ENCODE measurements at places on chromosomes 5 and 9. TPM values are rescaled to one million over a fixed set of nuclear protein-coding genes. Genes with fewer than 3 reads are reported as not detected.

The PCDHB11 gene
- 0.14 TPM for polyA plus RNA-seq

The LCN2 gene
- polyA plus RNA-seq, result 17.5 TPM

The AFAP1L1 gene
- polyA plus RNA-seq, result 4.8 TPM

The LIFR gene
- 6.8 TPM for polyA plus RNA-seq

The NR4A3 gene
- 1.8 TPM for polyA plus RNA-seq

The KCNMB1 gene
- 0.80 TPM for polyA plus RNA-seq

- no peak overlapping the region for H3K27ac ChIP-seq
- peaks cover 18% of the 10 kb centered on the region for H3K4me1 ChIP-seq
- no peak for DNase-seq
- H3K4me3 ChIP-seq, result no peak overlapping the region
- H3K27me3 ChIP-seq, result no peaks in the 10 kb centered on the region
Measured at GRCh38 chr5:42586625-42587024, 163.4 kb downstream of the GHR start.

GRCh38 chr5:74616236-74617146 lies 24.0 kb downstream of the ENC1 start:
- H3K27me3 ChIP-seq, result no peaks in the 10 kb centered on the region
- H3K36me3 ChIP-seq, result no peaks in the 10 kb centered on the region
- H3K27ac ChIP-seq, result no peak overlapping the region
- no peak overlapping the region for H3K4me3 ChIP-seq
- no peaks in the 10 kb centered on the region for H3K4me1 ChIP-seq

DNA sequence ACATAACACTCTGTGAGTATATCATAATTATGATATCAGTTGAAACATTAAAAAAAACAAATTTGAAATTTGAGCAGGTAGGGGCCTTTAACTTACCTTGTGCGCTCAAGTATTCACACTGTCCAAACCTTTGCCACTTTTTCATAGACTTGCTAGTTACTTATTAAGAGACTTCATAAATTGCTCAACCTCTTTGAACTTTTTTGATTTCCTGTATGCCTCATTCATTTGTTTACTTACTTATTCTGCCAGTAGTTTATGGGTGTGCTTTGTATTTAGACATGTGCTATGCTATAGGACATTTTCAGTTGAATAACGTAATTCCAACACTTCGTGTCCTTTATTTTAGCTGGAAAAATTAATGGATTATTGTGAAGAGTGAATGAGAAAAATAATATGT lies 204.8 kb downstream of the HCN1 start:
- no peaks in the 10 kb centered on the region for H3K27me3 ChIP-seq
- no peaks in the 10 kb centered on the region for H3K4me1 ChIP-seq
- H3K4me3 ChIP-seq, result no peak overlapping the region
- H3K36me3 ChIP-seq, result no peaks in the 10 kb centered on the region
- H3K27ac ChIP-seq, result no peak overlapping the region
- no peak for DNase-seq

- H3K36me3 ChIP-seq, result no peaks in the 10 kb centered on the region
- no peak overlapping the region for H3K27ac ChIP-seq
- no peaks in the 10 kb centered on the region for H3K4me1 ChIP-seq
- H3K27me3 ChIP-seq, result no peaks in the 10 kb centered on the region
- H3K4me3 ChIP-seq, result no peak overlapping the region
Measured at GRCh38 chr5:65292196-65292595, 189.5 kb downstream of the ADAMTS6 start.

DNA sequence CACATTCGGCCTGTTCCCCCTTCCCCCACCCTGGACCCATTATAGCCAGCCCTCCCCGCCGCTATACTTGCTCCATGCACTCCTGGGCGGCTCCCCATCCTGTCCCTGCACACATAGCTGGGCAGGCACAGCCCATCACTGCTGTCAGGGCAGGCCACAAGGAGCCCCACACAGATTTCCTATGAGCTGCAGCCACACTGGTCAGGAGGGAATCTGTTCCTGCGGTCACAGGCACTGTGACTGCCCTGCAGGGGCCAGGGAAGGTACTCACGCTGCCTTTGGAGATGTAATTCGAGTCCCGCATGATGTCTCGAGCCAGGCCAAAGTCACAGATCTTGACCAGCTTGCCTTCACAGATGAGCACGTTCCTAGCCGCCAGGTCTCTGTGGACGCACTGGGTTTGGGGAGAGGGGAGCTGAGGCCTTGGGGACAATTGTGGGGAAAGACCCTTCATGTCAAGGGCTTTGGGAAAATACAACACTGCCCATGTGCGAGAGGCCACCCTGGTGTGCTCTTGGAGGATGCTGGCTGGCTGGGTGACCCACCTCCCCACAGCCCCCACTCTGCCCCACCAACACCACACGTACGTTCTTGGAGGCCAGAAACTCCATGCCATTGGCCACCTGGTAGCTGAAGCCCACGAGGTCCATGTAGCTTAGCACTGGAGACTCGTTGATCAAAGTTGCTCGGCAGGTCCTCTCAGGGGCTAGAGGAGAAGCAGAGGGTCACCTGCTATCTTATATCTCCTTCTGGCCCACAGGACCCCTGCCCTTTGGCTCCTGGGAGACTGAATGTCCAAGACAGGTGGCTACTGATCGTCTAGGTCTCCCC lies 34.5 kb upstream of the CSF1R start:
- no peak for DNase-seq
- H3K27ac ChIP-seq, result no peak overlapping the region
- no peak overlapping the region for H3K4me3 ChIP-seq
- peaks cover 14% of the 10 kb centered on the region for H3K4me1 ChIP-seq
- H3K27me3 ChIP-seq, result no peaks in the 10 kb centered on the region

- H3K4me3 ChIP-seq, result no peak overlapping the region
- no peak overlapping the region for H3K27ac ChIP-seq
- no peaks in the 10 kb centered on the region for H3K27me3 ChIP-seq
- DNase-seq, result no peak
- H3K4me1 ChIP-seq, result no peaks in the 10 kb centered on the region
Measured at GRCh38 chr5:35220967-35221366, 9.3 kb downstream of the PRLR start.

GRCh38 chr9:137665697-137666512 lies 47.1 kb downstream of the EHMT1 start:
- no peaks in the 10 kb centered on the region for H3K27me3 ChIP-seq
- H3K36me3 ChIP-seq, result no peaks in the 10 kb centered on the region
- H3K4me1 ChIP-seq, result peaks cover 97% of the 10 kb centered on the region
- no peak overlapping the region for H3K27ac ChIP-seq

DNA sequence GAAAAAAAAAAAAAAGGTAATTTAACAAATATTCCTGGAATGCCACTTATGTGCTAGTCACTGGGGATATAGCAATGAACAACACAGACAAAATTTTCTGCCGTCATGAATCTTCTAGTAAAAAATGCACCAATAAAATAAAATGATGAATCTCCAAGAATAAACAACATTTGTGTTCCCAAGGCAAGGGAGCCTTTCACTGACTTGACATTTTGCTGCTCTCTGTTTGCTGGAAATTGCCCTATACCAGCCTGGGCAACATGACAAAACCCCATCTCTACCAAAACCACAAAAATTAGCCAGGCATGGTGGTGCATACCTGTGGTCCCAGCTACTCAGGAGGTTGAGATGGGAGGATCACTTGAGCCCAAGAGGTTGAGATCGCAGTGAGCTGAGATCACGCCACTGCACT lies 64.5 kb upstream of the ERBIN start:
- H3K27me3 ChIP-seq, result no peaks in the 10 kb centered on the region
- no peak overlapping the region for H3K27ac ChIP-seq
- DNase-seq, result no peak
- H3K4me1 ChIP-seq, result no peaks in the 10 kb centered on the region
- H3K36me3 ChIP-seq, result no peaks in the 10 kb centered on the region

DNA sequence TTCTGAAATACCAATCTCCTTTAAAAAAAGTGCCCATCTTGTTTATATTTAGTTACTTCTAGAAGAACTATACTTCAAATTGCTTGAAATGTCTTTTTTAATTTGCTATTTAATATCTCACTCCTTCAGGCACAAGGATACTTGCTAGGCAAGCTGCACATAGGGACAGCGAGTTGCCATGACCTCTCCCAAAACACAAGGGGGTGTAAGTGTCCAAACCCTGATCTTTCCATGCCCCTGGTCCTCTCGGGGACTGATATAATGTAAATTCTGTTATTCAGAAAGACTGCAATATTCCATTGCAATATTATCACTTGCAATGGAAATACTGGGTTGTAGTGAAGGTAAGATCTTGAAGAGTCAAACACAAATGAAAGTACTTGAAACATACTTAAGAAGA lies 480.4 kb downstream of the CETN3 start:
- H3K4me1 ChIP-seq, result no peaks in the 10 kb centered on the region
- no peaks in the 10 kb centered on the region for H3K36me3 ChIP-seq
- no peak overlapping the region for H3K27ac ChIP-seq

GRCh38 chr5:157030692-157031091 lies 28.2 kb downstream of the HAVCR1 start:
- DNase-seq, result no peak
- no peaks in the 10 kb centered on the region for H3K27me3 ChIP-seq

- no peak overlapping the region for H3K4me3 ChIP-seq
- H3K27me3 ChIP-seq, result no peaks in the 10 kb centered on the region
- H3K4me1 ChIP-seq, result no peaks in the 10 kb centered on the region
- no peak for DNase-seq
- no peaks in the 10 kb centered on the region for H3K36me3 ChIP-seq
Measured at GRCh38 chr9:92440751-92441046, 16.4 kb upstream of the OMD start.

GRCh38 chr5:63961125-63961597 lies 1.1 kb downstream of the HTR1A start:
- no peak overlapping the region for H3K27ac ChIP-seq
- H3K4me1 ChIP-seq, result no peaks in the 10 kb centered on the region
- H3K4me3 ChIP-seq, result no peak overlapping the region
- peak; percentile 71 for DNase-seq

DNA sequence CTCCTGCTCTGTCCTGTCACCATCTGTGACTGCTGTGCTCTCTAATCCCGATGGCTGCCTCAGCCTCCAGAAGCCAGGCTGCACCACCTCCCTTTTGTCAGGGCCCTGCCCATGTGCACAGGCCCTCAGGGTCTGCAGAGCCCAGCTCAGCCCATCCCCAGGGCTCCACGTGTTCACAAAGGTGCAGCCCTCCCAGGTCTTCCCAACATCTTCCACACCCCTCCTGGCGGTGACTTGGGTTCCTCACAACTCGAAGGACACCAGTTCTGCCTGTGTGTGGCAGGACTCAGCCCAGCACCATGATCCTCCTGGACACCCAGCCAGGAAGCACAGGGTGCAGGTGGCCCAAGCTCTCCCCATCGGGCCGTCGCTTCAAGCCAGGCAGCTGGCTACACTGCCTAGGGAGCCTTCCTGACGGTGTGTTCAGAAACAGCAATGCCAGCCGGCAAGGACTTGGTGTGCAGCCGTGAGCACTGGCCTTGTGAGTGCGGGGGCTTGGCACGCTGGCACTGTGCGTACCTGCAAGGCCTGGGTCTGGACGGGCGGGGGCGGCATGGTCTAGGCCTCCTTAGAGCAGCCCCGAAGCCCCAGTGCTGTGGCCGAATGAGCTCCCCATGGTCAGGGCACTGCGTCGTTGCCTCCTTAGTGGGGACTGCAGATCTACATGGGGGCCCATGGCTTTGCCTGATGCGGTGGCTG lies 96.1 kb downstream of the MRPL36 start:
- H3K4me1 ChIP-seq, result no peaks in the 10 kb centered on the region
- no peak overlapping the region for H3K4me3 ChIP-seq
- no peaks in the 10 kb centered on the region for H3K36me3 ChIP-seq
- no peak overlapping the region for H3K27ac ChIP-seq
- no peak for DNase-seq
- peaks cover 85% of the 10 kb centered on the region for H3K27me3 ChIP-seq

DNA sequence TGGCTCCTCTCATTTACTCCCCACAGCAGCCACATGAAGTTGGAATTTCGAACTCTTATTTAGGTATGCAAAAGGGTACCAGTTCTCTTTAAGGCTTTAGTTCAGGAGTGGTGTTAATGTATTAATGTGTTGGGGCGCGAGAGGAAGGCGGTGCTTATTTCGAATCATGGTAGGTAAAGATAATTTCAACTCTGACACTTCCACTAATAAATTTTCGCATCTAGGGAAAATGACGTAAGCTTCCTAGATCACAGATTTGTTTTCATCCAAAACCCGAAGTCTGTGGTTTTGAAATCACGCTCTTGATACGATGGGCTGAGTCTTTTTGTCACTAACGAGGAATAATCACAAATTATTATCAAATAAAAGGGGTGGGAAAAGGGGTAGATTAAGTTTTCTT lies 681 bp downstream of the PPWD1 start:
- no peaks in the 10 kb centered on the region for H3K36me3 ChIP-seq
- H3K4me1 ChIP-seq, result peaks cover 75% of the 10 kb centered on the region
- H3K27ac ChIP-seq, result peak overlapping the region; percentile 90

DNA sequence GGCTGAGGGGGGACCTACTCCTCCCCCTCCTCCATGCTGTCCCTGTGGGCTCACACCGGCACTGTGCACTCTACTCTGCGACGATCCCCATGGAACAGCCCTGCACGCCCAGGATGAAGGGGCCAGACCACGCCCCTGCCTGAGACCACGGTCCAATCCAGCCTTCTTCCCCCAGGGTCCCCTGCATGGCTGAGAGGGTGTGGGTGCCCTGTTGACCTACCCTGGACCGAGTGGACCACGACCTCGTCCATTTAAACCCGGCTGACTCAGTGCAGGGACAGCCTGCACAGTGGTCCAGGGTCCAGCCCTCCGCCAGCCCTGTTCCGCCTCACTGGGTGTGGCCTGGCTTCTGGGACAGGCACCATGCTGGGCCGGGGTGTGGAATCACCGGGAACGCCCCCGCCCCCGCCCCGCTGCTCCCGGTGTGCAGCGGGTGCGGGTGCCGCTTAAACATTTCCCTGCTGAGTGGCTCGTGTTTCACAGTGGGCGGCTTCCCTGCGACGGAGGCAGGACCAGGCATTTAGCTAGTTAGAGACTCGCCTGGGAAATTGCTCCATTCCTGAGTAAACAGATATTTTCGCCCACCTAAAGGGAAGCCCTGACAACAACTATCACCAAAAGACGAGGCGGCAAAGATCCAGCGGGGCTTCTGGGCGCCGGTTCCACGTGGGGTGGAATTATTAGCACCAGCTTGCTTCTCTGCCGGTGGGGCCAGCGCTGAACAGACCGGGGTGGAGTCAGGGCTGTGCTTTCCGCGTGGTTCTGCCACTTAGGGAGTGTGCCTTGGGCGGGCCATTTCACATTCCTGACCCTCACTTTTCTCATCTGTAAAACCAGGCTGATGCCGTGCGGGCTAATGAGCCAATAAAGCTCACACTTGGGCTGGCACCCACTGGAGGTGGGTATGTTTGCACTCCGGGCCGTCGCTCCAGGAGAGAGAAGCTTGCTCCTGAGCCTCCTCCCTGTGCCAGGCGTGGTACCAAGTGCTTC lies 22.6 kb downstream of the DBH start:
- no peaks in the 10 kb centered on the region for H3K4me1 ChIP-seq
- peaks cover 67% of the 10 kb centered on the region for H3K27me3 ChIP-seq
- H3K4me3 ChIP-seq, result no peak overlapping the region
- H3K36me3 ChIP-seq, result no peaks in the 10 kb centered on the region
- no peak for DNase-seq

GRCh38 chr9:92740009-92740408 lies 24.6 kb downstream of the BICD2 start:
- no peak overlapping the region for H3K4me3 ChIP-seq
- no peaks in the 10 kb centered on the region for H3K27me3 ChIP-seq
- peak overlapping the region; percentile 65 for H3K27ac ChIP-seq
- H3K4me1 ChIP-seq, result peaks cover 16% of the 10 kb centered on the region
- no peaks in the 10 kb centered on the region for H3K36me3 ChIP-seq
